ENCODE measurements at places on chromosomes 4 and X. TPM values are rescaled to one million over a fixed set of nuclear protein-coding genes. Genes with fewer than 3 reads are reported as not detected.

Gene PPP2R3B
- total RNA-seq = 39.2 TPM

Gene SLITRK4
- total RNA-seq = not detected

Gene PROM1
- total RNA-seq = not detected

Gene GPM6B
- not detected for total RNA-seq

Gene SLC9B1
- not detected for total RNA-seq

DNA sequence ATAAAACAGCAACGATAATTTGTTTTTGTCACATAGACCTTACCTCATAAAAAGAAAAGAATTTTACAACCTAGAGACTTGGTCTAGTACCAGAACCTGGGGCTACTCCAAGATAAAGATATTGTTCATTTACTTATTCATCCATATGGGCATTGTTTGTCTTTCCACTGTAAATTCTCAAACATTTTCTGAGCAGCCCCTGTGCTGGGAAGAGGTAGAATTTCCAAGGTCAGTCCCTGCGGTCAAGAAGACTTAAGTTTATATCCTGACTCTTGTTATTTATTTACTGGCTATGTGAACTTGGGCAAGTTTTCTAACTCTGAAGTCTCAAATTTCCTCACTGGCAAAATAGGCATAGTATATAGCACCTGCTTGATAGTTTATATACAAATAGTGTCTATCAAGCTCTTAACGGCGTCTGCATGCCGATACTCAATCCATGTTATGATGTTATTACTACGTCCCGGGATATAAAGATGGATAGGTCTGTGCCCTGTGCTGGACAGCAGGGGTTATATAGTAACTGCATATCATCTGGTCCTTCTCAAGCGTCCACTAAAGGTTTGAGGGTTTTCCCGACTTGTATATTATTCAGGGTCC is 222.1 kb upstream of the TAPT1 start:
- no peak overlapping the region for H3K4me3 ChIP-seq
- no peaks in the 10 kb centered on the region for H3K4me1 ChIP-seq
- H3K27ac ChIP-seq = no peak overlapping the region
- no peaks in the 10 kb centered on the region for H3K27me3 ChIP-seq

DNA sequence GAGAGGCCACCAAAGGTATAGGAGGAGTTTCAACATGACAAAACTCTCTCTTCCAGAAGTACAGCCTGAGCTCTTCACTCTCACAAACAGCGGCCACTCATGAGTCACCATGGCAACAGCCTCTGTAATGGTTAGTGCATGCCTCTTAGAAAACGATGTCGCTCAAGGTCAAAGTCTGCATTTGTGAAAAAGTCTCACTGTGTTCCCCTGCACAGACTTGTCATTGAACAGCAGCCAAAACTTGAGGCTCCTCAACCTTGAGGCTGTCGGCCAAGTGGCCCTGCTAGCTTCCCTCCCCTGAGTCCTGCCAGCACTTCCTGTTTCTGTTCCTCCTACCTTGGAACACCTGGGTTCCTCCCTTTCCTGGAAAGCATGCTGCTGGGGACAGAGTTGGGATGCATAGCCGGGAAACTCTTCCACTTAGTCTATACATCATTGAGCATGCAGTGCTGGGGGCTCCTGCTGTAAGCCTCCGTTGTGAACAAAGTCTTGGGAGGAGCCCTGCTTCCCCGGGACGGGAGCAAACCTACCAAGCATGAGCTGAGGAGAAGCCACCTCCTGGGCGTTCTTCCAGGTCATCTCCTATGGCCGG is 66.6 kb downstream of the ING2 start:
- no peak overlapping the region for H3K27ac ChIP-seq
- DNase-seq = no peak
- H3K36me3 ChIP-seq = no peaks in the 10 kb centered on the region

GRCh38 chr4:182089326-182089725 is 153.9 kb upstream of the TENM3 start:
- H3K27ac ChIP-seq = no peak overlapping the region
- H3K36me3 ChIP-seq = no peaks in the 10 kb centered on the region
- no peaks in the 10 kb centered on the region for H3K27me3 ChIP-seq
- no peak for DNase-seq
- H3K4me1 ChIP-seq = no peaks in the 10 kb centered on the region
- H3K4me3 ChIP-seq = no peak overlapping the region

DNA sequence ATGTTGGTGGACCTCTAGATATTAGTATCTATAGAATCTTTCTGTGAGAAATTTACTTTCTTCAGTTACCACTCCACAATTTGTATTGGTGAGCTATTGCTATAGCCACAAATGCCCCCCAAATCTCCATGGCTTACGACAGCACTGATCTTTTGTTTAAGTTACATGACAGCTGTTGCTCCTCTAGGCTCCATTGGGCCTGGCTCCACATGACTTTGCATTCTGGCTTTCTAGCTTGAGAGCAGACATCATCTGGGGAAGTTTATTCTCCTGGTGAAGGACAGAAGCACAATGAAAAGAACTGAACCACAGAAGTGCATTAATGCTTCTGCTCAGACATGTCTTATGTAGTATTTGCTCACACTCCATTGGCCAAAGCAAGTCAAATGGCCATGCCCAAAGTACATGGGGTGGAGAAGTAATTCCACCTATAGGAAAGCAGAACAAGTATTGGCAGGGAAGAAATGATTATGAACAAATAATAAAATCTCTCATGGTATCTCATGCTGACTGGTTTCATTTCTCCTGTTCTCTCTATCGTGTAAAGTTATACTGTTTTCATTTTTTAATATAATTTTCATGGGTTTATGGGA is 126.6 kb upstream of the FAM9C start:
- no peaks in the 10 kb centered on the region for H3K4me1 ChIP-seq
- H3K4me3 ChIP-seq = no peak overlapping the region
- no peak overlapping the region for H3K27ac ChIP-seq
- no peaks in the 10 kb centered on the region for H3K27me3 ChIP-seq

GRCh38 chr4:104451573-104451972 is 43.1 kb downstream of the CXXC4 start:
- no peak overlapping the region for H3K27ac ChIP-seq
- H3K36me3 ChIP-seq = no peaks in the 10 kb centered on the region
- no peak for DNase-seq
- H3K27me3 ChIP-seq = no peaks in the 10 kb centered on the region

DNA sequence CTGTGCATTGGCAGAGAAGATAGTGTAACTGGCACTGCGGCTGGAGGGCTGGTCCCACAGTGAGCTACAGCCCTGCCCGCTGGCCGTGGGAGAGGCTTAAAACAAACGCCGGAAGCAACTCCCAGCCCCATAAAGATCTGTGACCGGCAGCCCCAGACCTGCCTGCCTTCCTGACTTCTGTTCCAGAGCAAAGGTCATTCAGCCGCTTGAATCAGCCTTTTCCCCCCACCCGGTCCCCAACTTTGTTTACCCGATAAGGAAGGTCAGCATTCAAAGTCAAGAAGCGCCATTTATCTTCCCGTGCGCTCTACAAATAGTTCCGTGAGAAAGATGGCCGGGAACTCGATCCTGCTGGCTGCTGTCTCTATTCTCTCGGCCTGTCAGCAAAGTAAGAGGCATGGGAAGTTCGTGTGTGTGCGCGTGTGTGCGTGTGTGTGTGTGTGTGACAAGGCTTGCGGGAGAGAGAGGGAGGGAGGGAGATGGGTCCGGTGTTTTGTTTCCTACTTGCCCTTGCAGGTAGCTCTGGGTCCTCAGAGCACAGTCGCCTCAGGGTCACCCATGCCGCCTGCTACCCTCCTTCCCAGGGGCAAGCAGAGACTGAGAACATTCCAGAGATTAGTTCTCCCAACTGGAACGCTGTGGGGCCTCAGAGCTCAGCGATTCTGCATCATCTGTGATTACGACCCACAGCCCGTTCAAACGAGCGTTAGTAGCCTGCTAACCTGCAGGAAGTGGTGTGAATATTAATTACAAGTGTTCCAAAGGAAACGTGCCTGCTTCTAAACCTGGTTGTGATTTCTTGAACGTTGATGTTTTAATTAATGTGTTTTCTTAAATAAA is at the start of gene MGST2:
Gene MGST2, plus strand, starts transcription at position 130 of the 840 bp plus-strand sequence. Its CDS starts 201 bp downstream, at position 331.
- peak; percentile 75 for DNase-seq
- H3K27ac ChIP-seq = peak within 1 kb of the TSS; percentile 82
- H3K4me1 ChIP-seq = peaks cover 22% of the 10 kb centered on the region
- peak within 1 kb of the TSS; percentile 56 for H3K4me3 ChIP-seq
- no peaks in the 10 kb centered on the region for H3K27me3 ChIP-seq
- no peaks in the 10 kb centered on the region for H3K36me3 ChIP-seq

All from PC-9 (cell line).